ENCODE measurements at places on chromosomes 6 and 20.

DNA sequence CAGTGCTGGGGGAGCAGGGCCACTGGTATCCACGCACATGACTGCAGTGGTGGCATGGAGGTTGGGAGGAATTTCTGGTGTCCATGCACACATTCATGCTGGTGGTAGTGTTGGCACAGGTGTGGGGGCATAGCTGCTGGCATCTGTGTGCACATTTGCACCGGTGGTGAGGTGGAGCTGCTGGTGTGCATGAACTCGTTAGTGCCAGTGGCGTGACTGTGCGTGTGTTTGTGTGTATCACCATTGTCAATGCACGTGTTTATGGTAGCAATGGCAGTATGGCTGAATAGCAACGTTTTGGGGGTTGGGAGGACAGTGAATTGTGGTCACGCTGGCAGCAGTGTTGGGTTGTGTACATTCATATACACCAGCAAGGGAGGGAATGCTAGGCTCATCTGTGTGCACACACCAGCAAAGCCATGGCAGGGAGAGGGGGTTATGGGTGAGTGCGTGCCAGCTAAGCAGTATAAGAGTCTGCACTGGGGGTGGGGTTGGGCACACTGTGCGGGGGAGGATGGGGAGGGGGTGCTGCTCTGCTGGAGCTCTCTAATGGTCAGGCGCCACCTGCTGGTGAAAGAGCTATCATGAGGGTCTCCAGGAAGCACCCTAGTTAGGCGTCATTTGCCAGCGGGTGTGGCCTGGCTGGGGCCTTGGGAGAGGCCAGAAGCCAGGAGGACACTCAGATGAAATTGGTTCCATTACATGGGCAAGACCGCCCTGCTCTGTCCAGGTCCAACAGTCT lies 626.1 kb upstream of the ID4 start:
- no peak for DNase-seq

- DNase-seq: no peak
These were observed 41.2 kb downstream of the EIF2S2 start for GRCh38 chr20:34070859-34071258.

GRCh38 chr20:50821257-50821921 lies 26.5 kb downstream of the BCAS4 start:
- DNase-seq: no peak

- DNase-seq: no peak
These were observed 23.9 kb upstream of the B3GAT2 start for GRCh38 chr6:70980727-70981126.

- DNase-seq: no peak
These were observed 99.7 kb downstream of the EYA2 start for GRCh38 chr20:46994341-46994740.
